ENCODE measurements at places on chromosomes 5 and 9. TPM values are rescaled to one million over a fixed set of nuclear protein-coding genes. Genes with fewer than 3 reads are reported as not detected.

The SNAPC4 gene
- 7.2 TPM for total RNA-seq

The QRFP gene
- total RNA-seq: not detected

The IGFBPL1 gene
- 0.87 TPM for total RNA-seq

The CACNA1B gene
- total RNA-seq: 0.29 TPM

The EFNA5 gene
- total RNA-seq: 12.0 TPM

Measured in upper lobe of right lung (tissue), 1 donor.